Sigmoid colon (tissue), 7 donors: ENCODE measurements at places on chromosomes 2 and 18. TPM values are rescaled to one million over a fixed set of nuclear protein-coding genes. Genes with fewer than 3 reads are reported as not detected.
A peak's percentile ranks its signal among the peaks of the same experiment; 100 is the strongest.

DNA sequence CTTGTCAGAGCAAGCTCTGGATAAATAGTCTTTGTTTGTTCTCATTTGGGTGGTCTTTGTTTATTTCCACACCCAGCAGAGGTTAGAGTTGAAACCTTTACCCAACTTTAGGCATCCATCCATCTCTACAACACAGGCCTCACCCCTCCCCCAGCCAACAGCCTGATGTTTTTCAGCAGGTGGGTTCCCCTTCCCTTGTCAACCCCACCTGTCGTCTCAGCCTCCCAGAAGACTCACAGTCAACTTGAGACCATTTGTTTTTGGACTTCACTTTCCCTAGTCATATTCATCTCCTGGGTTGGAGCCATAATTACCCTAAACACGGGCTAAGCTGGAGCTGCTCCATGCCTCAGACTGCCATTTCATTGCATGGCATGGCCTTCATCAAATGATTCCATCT is 31.7 kb upstream of the IL36G start:
- no peak overlapping the region for H3K27ac ChIP-seq
- H3K36me3 ChIP-seq: no peaks in the 10 kb centered on the region
- no peaks in the 10 kb centered on the region for H3K27me3 ChIP-seq
- no peaks in the 10 kb centered on the region for H3K4me1 ChIP-seq
- H3K4me3 ChIP-seq: no peak overlapping the region

Gene MTLN
- total RNA-seq: 94.0 TPM

Gene IER3IP1
- total RNA-seq: 15.7 TPM

Gene SCYGR6
- total RNA-seq: not detected

DNA sequence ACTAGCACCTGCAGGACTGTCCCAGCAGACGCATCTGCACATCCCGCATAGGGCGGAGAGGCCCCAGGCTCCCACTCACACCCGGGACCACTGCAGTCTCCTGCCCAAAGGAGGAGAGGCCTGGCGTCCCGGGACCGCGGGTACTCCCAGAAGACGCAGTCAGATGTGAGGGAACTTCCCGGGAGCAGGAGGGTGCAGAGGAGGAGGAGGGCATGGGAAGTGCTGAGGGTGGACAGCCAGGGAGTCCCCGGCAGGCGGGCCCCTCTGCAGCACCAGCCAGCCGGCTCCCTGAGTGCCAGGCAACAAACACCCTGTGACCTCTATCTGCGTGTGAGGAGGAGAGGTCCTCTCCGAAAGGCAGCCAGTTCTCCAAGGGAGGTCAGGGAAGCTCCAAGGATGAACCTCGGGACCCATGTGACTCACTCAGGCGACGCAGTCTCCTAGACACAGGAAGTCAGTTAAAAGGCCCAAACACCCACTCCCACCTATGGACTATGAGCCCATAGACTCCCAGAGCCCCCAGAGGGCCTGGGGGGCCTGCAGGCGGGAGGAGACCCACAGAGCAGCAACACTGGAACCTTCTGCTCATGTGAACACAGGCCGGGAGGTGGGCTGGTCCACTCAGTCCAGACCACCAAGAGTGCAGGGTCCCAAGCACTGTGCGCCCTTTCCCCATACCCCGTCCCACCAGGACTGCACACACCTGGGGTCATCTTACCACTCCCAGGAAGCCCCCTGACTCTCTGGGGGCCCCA is 4.2 kb downstream of the PXDN start:
- peak; percentile 69 for DNase-seq
- H3K27me3 ChIP-seq: no peaks in the 10 kb centered on the region
- H3K27ac ChIP-seq: peak overlapping the region; percentile 99
- H3K4me1 ChIP-seq: peaks cover 81% of the 10 kb centered on the region
- H3K4me3 ChIP-seq: no peak overlapping the region
- no peaks in the 10 kb centered on the region for H3K36me3 ChIP-seq

DNA sequence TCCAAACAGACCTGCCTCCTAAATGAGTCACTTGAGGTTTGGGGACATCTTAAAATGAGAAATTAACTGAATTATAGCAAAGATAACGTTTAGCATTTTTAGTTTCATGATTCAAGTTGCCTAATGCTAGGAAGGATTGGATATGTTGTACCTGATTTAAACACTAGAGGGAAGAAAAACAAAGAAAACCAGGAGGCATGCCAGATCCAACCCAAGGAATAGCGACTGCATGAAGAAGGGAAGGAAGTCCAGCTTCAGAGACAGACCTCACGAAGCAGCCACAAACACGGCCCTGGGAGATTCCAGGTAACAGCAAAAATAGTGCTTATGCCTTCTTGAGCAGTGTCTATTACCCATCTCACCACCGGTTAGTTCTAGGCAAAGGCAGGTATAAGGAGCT is 499.9 kb upstream of the SPHKAP start:
- H3K4me1 ChIP-seq: no peaks in the 10 kb centered on the region
- no peak overlapping the region for H3K27ac ChIP-seq
- no peak overlapping the region for H3K4me3 ChIP-seq
- no peak for DNase-seq
- H3K27me3 ChIP-seq: no peaks in the 10 kb centered on the region

GRCh38 chr2:6233993-6234392 is 541.8 kb downstream of the SOX11 start:
- no peak overlapping the region for H3K27ac ChIP-seq
- H3K36me3 ChIP-seq: no peaks in the 10 kb centered on the region
- no peaks in the 10 kb centered on the region for H3K27me3 ChIP-seq
- no peak for DNase-seq
- no peaks in the 10 kb centered on the region for H3K4me1 ChIP-seq

Gene UGT1A3
- total RNA-seq: not detected

DNA sequence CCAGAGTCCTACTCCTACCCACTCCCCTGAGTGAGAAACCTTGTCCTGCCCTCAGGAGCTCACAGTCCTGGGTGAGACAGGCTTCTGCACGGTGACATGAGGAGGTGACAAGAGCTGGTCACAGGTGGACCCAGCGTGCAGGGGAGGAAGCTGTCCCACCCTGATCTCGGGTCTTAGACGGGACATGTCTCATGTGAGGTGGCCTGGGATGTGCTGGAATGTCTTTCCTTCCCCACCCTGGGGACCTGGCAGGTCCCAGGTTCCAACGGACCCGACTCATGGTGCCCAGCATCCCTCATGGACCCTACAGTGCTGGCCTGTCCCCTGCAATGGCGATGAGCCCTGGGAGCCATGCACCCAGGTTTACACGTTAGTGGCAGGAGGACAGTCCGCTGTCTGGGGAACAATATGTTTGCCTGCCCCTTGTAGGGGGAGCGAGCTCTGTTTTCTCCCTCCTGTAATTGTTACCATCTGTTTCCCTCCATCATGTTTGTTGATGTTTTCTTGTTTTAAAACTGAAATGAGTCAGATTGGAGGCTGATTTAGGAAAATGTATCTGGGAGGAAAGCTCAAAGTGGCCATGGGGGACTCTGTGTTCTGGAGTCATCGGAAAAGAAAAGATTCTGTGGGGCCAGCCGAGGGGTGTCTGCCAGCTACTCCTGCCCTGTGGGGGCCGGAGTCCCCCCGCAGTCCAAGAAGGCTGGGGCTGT is 238.1 kb downstream of the KLHL29 start:
- DNase-seq: peak; percentile 57
- H3K27ac ChIP-seq: peak overlapping the region; percentile 95
- no peaks in the 10 kb centered on the region for H3K36me3 ChIP-seq
- H3K4me1 ChIP-seq: no peaks in the 10 kb centered on the region
- H3K27me3 ChIP-seq: no peaks in the 10 kb centered on the region
- H3K4me3 ChIP-seq: no peak overlapping the region

Gene CCBE1
- 52.7 TPM for total RNA-seq

Gene C1QL2
- not detected for total RNA-seq

DNA sequence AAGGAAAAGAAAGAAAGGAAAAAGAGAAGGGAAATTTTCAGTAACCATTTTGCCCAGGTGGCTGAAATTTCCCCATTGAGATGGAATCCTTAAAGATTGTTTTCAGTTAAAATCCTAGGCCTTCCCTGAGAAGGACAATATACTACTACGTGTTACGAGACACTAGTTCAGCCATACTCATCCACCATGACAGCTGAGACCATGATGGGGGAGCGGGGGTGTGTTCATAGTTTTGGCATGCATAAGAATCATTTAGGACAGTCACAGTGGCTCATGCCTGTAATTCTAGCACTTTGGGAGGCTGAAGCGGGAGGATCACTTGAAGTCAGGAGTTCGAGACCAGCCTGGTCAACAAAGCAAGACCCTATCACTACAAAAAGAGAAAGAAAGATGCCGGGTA is 28.0 kb downstream of the PLA2R1 start:
- no peaks in the 10 kb centered on the region for H3K36me3 ChIP-seq
- H3K4me3 ChIP-seq: no peak overlapping the region
- no peak for DNase-seq
- no peaks in the 10 kb centered on the region for H3K27me3 ChIP-seq

DNA sequence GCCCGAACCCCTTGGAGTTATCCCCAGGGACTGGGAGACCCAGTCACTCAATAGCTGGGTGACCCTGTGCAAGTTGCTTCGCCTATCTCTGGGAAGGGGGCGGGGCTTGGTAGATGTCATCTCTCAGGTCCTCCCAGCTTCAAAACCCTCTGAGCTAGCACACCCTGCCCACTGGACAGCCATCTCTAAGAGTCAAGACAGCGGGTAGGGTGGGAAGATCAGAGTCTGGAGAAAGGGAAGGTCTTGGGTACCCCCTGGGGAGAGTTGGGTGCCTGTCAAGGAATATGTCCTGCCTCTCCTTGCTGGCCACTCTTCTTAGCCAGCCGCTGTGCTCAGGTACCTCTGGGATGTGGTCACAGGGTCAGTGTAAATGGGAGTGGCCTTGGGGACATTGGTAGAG is 8.0 kb downstream of the GLI2 start:
- H3K27ac ChIP-seq: no peak overlapping the region
- no peak overlapping the region for H3K4me3 ChIP-seq
- H3K27me3 ChIP-seq: peaks cover 23% of the 10 kb centered on the region
- no peaks in the 10 kb centered on the region for H3K36me3 ChIP-seq

- DNase-seq: peak; percentile 96
- no peaks in the 10 kb centered on the region for H3K36me3 ChIP-seq
- no peaks in the 10 kb centered on the region for H3K27me3 ChIP-seq
- H3K27ac ChIP-seq: no peak overlapping the region
- H3K4me1 ChIP-seq: peaks cover 20% of the 10 kb centered on the region
- no peak overlapping the region for H3K4me3 ChIP-seq
Observed at GRCh38 chr2:237558961-237559641, 7.3 kb upstream of the PRLH start.

DNA sequence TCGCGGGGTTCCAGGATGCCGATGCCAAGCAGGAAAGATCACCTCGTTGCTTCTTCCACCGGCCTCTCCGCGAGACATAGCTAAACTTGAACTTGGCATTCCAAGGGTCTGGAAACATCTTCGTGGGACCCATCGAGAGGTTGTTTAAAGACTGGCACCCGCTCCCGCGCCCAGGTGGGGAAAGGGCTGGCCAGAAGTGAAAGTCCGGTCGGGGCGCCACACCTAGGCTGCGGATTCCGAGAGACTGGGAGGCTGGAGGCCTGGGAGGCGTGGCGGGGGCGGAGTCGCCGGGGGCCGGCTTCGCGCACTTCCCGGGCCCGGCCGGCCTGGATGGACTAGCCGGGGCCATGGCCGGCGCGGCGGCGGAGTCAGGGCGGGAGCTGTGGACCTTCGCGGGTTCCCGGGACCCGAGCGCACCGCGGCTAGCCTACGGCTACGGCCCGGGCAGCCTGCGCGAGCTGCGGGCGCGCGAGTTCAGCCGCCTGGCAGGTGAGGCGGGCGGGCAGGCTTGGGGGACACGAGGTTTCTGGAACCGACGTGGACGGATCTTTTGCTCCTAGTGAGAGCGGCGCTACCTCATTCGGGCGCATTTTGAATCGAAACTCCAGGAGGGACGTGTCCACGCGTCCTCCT is at the start of gene MOCOS:
Gene MOCOS (plus strand): TSS at position 305 of the 633 bp plus-strand sequence. CDS start 43 bp downstream, at position 348.
- H3K27ac ChIP-seq: peak within 1 kb of the TSS; percentile 49
- no peaks in the 10 kb centered on the region for H3K27me3 ChIP-seq
- peak; percentile 86 for DNase-seq
- H3K36me3 ChIP-seq: no peaks in the 10 kb centered on the region

- peak overlapping the region; percentile 89 for H3K4me3 ChIP-seq
- H3K27me3 ChIP-seq: no peaks in the 10 kb centered on the region
- H3K27ac ChIP-seq: peak overlapping the region; percentile 100
- peaks cover 51% of the 10 kb centered on the region for H3K4me1 ChIP-seq
- H3K36me3 ChIP-seq: no peaks in the 10 kb centered on the region
Observed at GRCh38 chr18:9914584-9915290, 921 bp downstream of the VAPA start.

Gene NPC1
- total RNA-seq: 59.2 TPM

Gene BCL11A
- total RNA-seq: 17.4 TPM

Gene TUBA3E
- total RNA-seq: not detected

Gene C2orf78
- not detected for total RNA-seq
